Hepatocyte (in vitro differentiated cells): ENCODE measurements at places on chromosomes 12 and 14.

DNA sequence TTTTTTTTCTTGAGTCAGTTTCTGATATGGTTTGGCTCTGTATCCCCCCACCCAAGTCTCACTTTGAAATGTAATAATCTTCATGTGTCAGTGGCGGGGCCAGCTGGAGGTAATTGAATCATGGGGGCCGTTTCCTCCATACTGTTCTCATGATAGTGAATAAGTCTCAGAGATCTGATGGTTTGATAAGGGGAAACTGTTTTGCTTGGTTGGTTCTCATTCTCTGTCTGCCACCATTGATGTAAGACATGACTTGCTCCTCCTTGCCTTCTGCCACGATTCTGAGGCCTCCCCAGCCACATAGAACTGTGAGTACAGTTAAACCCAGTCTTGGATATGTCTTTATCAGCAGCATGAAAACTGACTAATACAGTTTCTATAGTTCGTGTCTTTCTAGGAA, 42.9 kb downstream of the WNK1 start:
- no peak for DNase-seq

GRCh38 chr14:92704036-92704804, 44.2 kb downstream of the LGMN start:
- DNase-seq: no peak

DNA sequence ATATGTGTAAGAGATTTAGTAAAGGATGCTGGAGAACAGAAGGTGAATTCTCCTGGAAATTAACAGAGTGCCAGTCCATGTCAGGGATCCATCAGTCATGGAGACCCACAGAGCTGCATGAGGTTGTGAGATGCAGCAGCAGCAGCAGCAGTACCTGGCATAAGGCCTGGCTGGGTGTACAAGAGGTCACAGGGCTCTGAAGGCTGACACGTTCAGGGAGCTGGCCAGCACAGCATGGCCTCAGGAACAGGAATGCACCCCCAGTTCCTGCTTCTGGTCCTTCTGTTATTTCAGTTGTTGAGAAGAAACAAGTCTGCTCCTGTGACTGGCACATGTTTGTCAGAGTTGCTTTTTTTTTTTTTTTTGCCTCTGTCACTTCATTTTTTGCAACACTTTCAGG, 210.8 kb downstream of the CNTN1 start:
- no peak for DNase-seq

DNA sequence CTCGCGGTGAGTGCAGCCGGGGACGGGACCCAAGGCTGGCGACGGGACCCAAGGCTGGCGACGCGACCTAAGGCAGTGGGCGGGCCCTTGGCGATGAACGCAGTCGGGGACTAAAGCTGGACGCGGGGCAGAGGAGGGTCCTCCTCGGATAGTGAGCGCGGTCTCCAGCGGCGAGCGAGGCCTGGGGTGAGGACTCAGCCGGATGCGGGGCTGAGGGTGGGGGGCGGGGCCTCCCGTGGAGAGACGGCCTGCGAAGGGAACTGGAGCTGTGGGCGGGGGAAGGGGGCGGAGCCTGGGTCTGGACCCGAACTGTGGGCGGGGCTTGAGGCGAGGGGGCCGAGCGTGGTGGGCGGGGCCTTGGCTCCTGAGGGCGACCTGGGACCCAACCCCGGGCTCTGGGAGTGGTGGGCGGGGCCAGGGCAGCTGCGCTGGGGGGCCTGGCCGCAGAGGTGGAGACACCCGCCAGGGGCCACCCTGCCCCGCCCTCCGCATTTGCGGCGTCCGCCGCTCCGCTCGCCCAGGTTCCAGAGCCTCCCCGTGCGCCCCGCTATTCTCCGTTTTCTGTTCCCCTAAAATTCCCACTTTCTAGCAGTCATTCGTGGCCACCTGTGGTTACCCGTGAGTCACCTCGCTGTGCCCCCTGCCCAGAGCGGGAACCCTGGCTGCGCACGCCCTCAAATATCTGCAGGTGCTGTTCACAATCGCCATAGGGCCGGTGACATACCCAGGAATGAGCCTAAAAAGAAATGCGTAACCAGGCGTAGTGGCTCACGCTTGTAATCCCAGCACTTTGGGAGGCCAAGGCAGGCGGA, 508 bp upstream of the BRF1 start:
- DNase-seq: peak; percentile 99

GRCh38 chr14:23399136-23399535, 8.9 kb downstream of the MYH6 start:
- DNase-seq: no peak

DNA sequence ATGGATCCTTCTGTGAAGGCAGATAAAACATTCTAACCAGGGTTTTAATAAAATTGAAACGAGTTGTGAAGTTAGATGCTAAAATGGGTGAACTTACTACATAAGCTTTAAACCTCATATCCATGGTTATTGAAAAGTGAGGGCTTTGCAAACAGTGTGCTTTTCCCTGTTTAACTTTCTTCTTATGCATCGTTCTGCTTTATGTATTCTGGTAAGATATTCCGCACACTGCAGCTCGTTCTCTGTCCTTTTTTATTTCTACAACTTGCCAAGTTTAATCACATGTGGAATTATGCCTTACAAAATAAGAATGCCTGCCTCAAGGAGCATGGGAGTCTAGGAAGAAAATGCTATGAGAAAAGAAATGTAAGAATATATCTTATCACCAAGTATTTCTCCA, 30.9 kb downstream of the PELI2 start:
- no peak for DNase-seq

DNA sequence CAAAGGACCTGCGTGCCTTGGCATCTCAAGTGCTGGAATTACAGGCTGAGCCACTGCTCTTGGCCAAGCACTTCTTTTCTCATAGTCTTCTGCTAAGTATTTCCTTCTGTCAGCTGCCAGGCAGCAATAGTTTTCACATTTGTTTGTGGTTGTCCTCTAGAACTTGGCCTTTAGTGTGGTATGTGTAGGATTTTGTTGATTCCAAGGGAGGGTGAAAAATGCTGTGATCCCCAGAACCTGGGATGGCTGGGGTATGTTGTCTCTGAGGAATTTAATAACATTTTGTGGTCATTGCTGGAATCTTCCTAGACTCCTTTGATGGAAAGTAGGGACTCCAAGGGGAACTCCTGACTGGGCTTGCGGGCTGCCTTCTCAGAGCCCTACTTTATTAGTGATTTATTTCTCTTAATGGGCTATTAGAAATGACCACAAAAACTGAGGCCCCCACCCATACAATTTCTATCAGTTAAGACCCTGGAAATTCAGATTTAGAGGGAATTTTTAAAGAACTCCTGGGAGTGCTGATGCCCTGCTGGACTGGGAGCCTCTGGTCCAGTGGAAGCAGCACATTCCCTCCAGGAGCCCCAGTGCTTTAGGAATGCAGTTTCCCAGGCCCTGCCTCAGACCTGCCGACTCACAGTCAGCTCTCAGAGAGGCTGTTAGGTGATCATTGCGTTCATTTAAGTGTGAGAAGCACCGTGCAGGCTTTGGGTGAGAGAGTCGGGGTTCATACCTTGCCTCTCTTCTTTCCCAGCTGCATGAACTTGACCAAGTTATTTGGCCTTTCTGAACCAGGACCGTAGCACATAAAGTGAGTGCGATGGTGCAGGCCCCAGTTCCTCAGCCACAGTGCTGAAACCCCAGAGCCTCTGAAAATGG, 22.7 kb downstream of the TRAF3 start:
- no peak for DNase-seq

GRCh38 chr12:51262758-51263177, 7.4 kb downstream of the SMAGP start:
- no peak for DNase-seq

- peak; percentile 84 for DNase-seq
These were observed 29.3 kb downstream of the CD9 start for GRCh38 chr12:6229224-6230218.

- no peak for DNase-seq
These were observed 149.1 kb downstream of the GLT1D1 start for GRCh38 chr12:129002427-129002826.

DNA sequence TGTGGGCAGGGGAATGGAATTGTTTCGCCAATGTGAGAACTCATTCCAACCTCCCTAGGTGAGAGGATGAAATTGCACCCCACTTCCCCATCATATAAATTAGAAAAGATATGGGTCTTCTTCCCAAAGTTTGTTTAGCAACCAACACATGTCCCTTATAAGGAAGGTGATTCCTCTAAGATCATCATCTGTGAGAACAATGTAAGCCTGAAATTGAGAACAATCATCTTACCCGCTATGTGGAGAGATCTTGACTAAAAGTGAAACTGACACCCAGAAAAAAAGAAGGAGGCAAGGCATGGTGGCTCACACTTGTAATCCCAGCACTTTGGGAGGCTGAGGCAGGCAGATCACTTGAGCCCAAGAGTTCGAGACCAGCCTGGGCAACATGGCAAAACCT, 173.2 kb upstream of the HMGA2 start:
- DNase-seq: no peak

GRCh38 chr12:109778684-109779083, 54.5 kb downstream of the TRPV4 start:
- no peak for DNase-seq

DNA sequence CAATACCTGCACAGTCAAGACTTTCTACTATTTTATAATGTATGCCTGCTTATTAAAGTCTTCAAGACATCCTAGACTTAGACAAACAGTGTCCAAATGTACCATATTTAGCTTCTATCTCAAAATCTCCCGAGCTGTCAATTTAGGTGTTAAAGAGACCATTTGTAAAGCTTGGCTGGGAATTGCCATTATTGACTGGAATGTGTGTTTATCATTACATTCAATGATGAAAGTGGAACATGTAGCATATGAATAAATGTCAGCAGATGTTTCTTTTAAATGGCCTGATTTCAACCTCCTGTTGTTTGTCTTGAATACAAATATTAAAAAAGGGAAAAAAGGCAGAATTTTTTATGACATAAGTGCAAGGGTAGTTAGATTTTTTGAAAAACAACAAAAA, 572.3 kb downstream of the PRKD1 start:
- no peak for DNase-seq

DNA sequence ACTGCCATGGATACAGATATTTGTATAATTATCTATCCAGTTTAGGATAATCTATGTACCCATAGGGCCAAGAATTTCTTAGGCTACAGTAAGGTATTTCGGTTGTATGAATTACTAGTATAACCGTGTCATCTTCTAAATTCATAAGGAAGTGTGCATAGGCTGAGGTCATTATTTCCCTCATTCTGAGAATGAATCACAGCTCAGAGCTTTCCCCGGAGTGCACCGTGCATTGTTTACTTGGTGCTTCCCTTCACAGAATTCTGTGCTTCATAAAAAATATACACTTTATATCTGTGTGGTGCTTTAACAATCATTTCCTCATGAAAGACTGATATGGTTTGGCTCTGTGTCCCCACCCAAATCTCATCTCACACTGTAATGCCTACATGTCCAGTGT, 514.1 kb downstream of the ETNK1 start:
- DNase-seq: no peak

- no peak for DNase-seq
These were observed 23.8 kb downstream of the RAB35 start for GRCh38 chr12:120092551-120093335.

DNA sequence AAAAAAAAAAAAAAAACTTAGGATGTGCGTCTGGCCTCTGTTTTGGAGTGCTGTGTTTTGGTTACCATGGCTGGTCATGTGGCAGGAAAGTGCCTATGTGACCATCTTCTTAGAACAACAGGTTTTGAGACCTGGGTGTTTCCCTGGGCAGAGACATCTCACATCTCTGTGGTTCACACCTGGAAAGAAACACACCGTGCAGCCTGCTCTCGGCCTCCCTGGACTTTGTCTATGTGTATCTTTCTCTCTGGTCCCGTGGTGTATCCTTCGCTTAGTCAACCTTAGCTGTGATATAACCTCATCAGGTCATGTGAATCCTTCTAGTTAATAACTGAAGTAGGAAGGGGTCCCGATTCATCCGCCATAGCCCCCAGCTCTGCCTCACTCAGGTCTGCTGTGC, 22.6 kb downstream of the ACADS start:
- peak; percentile 67 for DNase-seq

DNA sequence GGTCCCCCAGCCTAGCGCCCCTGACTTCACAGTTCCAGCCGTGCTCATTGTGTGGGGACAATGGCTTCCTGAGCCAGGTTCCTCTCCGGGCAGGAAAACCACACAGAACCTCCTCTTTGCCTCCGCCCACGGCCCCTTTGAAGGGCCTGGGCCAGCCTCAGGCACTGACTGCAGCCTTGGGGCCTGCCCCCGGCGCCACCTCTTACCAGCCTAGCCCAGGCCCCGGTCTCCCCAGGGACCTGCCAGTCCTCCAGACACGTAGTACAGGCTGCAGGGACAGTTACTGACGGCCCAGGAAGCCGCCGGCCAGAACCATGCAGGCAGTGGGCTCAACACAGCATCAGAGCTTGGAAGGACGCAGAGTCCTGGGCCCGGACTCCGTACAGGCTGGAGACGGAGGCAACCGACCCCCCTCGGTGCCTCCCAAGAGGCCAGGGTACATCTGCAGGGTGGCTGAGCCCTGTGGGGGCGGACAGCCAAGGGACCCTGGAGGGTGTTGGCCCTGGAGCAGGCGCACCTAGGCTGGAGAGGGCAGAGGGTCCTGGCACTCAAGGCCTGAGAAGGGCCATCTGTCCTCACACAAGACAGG, 20.9 kb upstream of the NUDT14 start:
- no peak for DNase-seq

DNA sequence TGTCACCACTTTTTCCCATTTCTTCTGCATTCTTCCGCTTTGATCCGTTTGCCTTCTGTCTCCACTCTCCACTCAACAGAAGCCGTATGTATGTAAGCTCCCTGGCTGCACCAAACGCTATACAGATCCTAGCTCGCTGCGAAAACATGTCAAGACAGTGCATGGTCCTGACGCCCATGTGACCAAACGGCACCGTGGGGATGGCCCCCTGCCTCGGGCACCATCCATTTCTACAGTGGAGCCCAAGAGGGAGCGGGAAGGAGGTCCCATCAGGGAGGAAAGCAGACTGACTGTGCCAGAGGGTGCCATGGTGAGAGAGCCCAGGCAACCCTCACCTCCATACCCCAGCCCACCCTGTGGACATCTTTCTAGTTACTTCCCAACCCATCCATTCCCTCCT, 8.3 kb downstream of the GLI1 start:
- no peak for DNase-seq

DNA sequence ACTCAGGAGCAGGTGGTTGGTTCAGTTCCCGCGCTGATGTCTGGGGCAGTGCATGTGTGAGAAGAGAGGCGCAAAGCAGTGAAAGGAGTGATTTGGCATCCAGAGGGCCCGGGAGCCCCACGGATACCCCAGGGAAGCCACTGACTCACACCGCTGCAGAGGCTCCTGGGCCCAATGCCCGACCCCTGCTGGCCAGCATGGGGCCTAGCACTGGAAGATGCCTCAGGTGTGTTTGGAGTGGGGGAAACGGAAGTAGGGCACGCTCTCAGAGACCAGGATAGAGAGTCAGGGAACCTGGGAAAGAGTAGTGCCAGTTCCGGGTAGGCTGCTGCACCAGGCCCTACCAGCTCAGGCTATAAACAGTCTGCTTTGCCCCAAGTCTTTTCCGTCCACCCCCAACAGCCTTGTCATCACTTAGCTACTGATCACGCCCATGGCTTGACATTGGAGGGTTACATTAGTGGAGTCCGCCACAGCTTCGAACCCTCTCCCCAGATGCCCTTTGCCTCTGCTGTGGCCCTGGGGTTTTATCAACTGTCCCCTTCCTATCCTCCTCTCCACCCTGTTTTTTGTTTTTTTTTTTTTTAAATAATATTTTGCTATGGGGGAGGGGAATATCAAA, 9.5 kb upstream of the CSAD start:
- DNase-seq: peak; percentile 83

GRCh38 chr12:12376646-12377448, 20.0 kb downstream of the BORCS5 start:
- peak; percentile 82 for DNase-seq

GRCh38 chr14:105491366-105491973, 424 bp downstream of the TEDC1 start:
- peak; percentile 65 for DNase-seq
